ENCODE measurements at places on chromosomes 2 and 18.

DNA sequence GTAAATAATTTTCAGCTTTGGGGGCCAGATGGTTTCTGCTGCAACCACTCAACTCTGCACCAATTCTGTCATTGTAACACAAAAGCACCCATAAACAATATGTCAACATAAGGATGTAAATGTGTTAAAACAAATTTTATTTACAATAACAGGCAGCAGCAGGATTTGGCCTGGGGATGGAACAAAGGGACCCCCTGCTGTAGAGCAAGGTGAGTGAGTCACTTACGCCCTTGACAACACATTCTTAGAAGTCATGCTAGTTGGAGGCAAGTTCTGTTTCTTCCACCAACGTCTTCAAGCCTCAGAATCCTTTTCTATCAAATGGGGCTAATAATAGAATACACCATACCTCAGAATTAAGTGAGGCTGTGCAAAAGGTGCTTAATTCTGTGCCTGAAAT lies 610.2 kb upstream of the SYT4 start:
- no peak overlapping the region for H3K4me3 ChIP-seq
- no peak for DNase-seq
- H3K27ac ChIP-seq, result no peak overlapping the region
- no peaks in the 10 kb centered on the region for H3K27me3 ChIP-seq

GRCh38 chr2:171319164-171319810 lies 114.5 kb downstream of the METTL8 start:
- H3K36me3 ChIP-seq, result no peaks in the 10 kb centered on the region
- no peak overlapping the region for H3K27ac ChIP-seq

DNA sequence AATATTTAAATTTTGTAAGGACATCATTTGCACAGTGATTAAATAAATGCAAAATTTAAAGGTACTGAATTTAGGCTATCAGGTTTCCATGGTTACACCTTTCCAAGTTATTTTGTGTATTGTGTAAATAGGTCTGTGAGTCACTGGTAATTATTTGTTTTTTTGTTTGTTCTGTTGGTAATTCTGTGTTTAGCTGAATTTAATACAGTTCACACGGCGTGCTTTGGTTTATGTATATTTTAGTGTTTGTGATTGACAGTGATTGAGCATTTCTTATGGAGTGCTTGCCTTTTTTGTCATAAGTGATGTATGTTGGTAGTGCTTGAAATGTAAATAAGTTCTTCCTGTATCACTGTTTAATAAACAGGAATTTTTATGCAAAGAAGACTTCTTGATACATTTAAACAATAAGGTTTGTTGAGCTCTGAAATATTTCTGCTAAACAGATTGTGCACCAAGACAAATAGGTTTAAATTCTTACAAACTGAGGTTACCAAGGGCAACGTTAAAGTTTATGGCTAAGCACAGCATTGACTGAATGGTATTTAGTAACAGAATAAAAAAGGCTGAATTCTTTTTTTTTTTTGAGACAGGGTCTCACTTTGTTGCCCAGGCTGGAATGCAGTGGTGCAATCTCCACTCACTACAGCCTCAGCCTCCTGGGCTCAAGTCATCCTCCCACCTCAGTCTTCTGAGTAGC lies 38.3 kb upstream of the DLX1 start:
- no peak for DNase-seq
- no peaks in the 10 kb centered on the region for H3K27me3 ChIP-seq
- H3K27ac ChIP-seq, result no peak overlapping the region
- H3K4me1 ChIP-seq, result no peaks in the 10 kb centered on the region
- no peaks in the 10 kb centered on the region for H3K36me3 ChIP-seq

GRCh38 chr2:67619204-67619603 lies 222.1 kb downstream of the ETAA1 start:
- H3K27ac ChIP-seq, result no peak overlapping the region
- no peak overlapping the region for H3K4me3 ChIP-seq
- no peaks in the 10 kb centered on the region for H3K27me3 ChIP-seq
- DNase-seq, result no peak
- no peaks in the 10 kb centered on the region for H3K4me1 ChIP-seq

DNA sequence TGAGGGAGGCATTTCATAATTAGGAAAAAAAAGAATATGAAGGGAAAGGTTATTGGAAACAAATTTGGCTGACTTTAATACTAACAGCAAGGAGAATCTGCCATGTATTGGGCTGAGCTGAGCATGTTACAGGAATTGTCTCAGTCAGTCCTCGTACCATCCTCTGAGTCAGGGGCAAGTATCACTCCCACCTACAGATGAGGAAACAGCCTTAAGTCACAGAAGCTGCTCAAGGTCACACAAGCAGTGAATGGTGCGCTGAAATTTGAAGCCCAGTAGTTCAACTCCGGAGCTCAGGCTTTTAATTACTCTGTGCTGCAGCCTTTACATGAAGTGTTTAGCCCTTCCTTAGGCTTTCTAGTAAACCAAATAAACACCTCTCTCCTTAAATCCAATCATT lies 17.3 kb downstream of the PROKR1 start:
- H3K36me3 ChIP-seq, result no peaks in the 10 kb centered on the region
- no peak overlapping the region for H3K4me3 ChIP-seq
- no peaks in the 10 kb centered on the region for H3K27me3 ChIP-seq
- DNase-seq, result no peak
- no peak overlapping the region for H3K27ac ChIP-seq

DNA sequence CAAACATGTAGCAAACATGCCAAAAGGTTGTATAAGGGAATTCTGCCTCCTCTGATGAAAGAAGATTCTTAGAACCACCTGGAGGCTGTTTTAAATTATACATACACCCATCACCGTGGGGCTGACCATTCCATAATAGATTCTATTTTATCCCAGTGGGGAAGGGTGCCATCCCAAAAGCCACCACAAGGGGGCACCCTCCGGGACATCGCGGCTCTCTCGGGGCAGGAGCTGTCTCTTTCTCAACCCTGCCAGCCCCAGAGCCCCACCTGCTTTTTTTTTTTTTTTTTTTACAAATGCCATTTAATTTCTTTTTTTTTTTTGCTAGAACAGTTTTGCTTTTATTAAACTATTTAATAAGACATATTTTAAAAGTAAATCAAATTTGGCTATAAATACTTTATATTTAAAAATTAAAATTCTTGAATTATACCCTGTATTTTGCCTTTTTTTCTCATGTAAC lies 8.6 kb upstream of the MTCL1 start:
- no peaks in the 10 kb centered on the region for H3K4me1 ChIP-seq
- no peaks in the 10 kb centered on the region for H3K36me3 ChIP-seq
- H3K4me3 ChIP-seq, result no peak overlapping the region
- H3K27me3 ChIP-seq, result peaks cover 17% of the 10 kb centered on the region

DNA sequence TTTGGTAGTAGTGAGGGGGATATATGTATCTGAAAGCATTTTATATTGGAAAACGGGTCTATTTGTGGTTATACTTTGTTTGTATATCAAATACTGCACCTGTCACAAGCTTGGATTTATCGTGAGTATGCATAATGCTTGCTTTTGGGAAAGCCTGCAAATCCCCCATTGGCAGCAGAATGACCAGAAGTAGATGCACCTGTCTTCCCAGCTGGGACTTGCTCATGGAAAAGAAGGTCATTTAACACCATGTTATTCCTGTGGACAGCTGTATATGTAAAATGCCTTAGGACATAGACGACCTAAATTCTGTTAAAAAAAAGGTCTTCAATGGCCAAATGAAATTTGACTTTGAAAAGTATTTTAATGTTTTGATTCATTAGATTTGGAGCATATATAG lies 599.4 kb downstream of the XIRP2 start:
- DNase-seq, result no peak
- H3K27ac ChIP-seq, result no peak overlapping the region
- H3K27me3 ChIP-seq, result no peaks in the 10 kb centered on the region

- H3K36me3 ChIP-seq, result no peaks in the 10 kb centered on the region
- no peak overlapping the region for H3K4me3 ChIP-seq
- DNase-seq, result no peak
Measured at GRCh38 chr2:240954436-240955305, 43.7 kb upstream of the SNED1 start.

GRCh38 chr2:46925474-46926351 lies 10.1 kb upstream of the MCFD2 start:
- H3K4me3 ChIP-seq, result no peak overlapping the region
- no peak overlapping the region for H3K27ac ChIP-seq
- DNase-seq, result no peak

GRCh38 chr2:88602022-88602421 lies 25.2 kb downstream of the EIF2AK3 start:
- DNase-seq, result no peak
- no peaks in the 10 kb centered on the region for H3K27me3 ChIP-seq
- H3K4me1 ChIP-seq, result no peaks in the 10 kb centered on the region

DNA sequence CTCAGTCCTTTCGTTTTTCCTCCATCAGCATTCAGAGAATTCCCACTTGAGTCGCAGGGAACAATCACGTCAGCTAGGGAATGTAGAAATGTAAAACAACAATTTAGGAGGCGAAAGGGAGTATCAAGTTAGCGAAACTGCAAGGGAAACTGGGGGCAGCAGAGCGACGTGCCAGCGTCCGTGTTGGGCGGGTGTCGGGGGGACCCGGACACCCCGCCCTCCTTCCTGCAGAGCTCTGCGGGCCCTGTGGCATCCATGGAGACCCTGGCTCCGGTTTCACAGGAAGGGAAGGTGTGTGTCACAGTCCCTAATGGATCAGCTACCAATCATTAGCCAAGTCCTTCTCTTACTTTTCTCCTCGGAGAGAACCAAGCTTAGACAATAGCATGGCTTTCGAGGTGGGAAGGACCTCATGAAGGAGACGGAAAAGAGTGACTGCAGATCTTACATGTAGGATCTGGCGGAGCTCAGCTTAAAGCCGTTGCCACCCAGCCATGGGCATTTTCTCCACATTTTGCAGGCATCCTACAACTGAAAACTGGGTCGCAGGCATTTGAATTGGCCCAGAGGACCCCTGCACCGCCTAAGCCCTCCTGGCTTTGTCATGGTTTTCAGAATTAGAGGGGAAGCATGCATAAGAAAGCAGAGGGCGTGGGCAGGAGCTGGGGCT lies 33.7 kb downstream of the SOX11 start:
- no peaks in the 10 kb centered on the region for H3K36me3 ChIP-seq
- H3K27me3 ChIP-seq, result peaks cover 11% of the 10 kb centered on the region

DNA sequence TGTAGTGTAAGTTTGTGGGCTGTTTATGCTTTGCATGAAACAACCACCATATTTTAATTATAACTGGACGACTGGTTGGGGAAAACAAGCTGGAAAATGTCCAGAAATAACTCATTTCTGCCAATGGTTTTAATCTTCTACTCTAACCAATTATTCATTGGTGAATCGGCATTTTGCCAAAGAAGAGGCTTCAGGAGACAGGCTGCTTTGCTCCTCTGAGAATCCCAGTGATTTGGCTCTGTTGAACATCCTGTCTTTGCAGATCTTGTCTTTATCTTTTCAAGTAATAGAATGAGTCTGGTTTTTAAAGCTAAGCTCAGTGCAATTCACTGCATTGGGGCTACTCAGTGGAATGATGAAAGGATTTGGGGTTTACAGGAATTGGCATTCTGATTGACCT lies 109.6 kb downstream of the APOB start:
- no peak for DNase-seq
- no peaks in the 10 kb centered on the region for H3K4me1 ChIP-seq
- H3K27me3 ChIP-seq, result no peaks in the 10 kb centered on the region
- no peak overlapping the region for H3K27ac ChIP-seq
- no peaks in the 10 kb centered on the region for H3K36me3 ChIP-seq
- no peak overlapping the region for H3K4me3 ChIP-seq

- no peak overlapping the region for H3K27ac ChIP-seq
- H3K27me3 ChIP-seq, result no peaks in the 10 kb centered on the region
- no peaks in the 10 kb centered on the region for H3K36me3 ChIP-seq
- H3K4me1 ChIP-seq, result no peaks in the 10 kb centered on the region
- no peak overlapping the region for H3K4me3 ChIP-seq
Measured at GRCh38 chr2:17363846-17364245, 154.4 kb downstream of the RAD51AP2 start.

DNA sequence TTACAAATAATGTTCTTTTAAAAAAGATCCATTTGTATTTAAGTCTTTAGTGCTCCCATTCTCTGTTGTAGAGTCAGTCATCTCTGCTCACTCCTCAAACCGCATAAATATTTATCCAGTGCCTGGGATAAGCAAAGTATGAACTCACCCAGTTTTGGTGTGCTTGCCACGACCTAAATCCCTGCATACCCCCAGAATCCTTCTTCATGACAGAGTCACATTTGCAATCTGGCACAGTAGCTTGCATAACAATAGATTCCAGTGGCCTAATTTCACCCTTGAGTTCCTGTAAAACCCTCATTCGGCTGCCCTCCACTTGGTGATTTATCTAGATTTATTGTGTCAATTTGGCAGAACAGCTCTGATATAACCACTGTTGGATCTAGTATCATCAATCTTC lies 92.9 kb downstream of the DTNA start:
- H3K4me1 ChIP-seq, result no peaks in the 10 kb centered on the region
- no peak for DNase-seq

DNA sequence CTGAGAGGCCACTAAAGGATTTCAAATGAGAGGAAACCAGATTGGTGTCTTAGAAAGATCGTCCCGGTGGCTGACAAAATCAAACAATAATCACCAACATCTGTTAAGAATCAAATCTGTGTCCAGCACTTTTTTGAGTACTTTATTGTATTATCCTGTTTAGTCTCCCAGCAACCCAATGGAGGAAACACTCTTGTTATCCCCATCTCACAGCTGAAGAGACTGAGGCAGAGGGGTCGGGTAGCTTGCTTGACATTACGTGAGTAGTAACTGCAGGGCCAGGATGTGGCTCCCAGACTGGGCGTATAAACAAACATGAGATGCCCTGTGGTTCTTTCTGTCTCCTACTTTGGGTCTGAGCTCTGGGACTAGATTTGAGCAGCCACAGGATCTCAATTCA lies 76.0 kb downstream of the KLHL29 start:
- H3K4me3 ChIP-seq, result no peak overlapping the region
- no peak overlapping the region for H3K27ac ChIP-seq
- H3K36me3 ChIP-seq, result no peaks in the 10 kb centered on the region
- peaks cover 2% of the 10 kb centered on the region for H3K27me3 ChIP-seq
- H3K4me1 ChIP-seq, result no peaks in the 10 kb centered on the region
- DNase-seq, result no peak

DNA sequence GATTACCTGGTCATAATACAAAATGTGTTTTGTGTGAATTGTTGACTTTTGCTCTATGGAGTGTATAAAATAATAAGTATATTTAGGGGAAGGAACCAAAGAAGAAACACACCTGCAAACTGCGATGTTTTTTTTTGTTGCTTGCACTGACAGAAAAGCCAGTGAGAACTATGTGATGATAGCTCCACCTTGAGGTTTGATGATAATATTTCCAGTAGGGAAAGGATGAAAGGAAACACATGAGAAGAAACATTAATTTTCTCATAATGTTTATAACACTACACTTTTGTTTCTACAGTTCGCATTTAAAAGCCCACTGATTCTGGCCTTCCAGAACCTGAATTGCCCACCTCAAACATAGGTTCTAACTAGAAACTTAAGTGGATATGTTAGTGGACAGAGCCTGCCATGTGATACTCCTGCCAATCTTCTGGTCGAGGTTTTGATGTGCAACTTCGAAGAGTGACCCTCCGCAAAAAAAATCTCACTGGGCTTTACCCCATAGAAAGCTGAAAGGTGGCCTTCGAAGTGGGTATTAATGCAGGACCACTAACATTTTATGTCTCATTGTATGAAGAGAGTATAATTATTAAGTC lies 476.4 kb upstream of the SPHKAP start:
- H3K36me3 ChIP-seq, result no peaks in the 10 kb centered on the region
- H3K27ac ChIP-seq, result no peak overlapping the region
- no peak overlapping the region for H3K4me3 ChIP-seq

- H3K4me3 ChIP-seq, result no peak overlapping the region
- H3K27ac ChIP-seq, result no peak overlapping the region
- DNase-seq, result no peak
- peaks cover 4% of the 10 kb centered on the region for H3K27me3 ChIP-seq
Measured at GRCh38 chr18:47206945-47207637, 30.9 kb upstream of the IER3IP1 start.

- no peak overlapping the region for H3K4me3 ChIP-seq
- H3K27ac ChIP-seq, result no peak overlapping the region
- H3K27me3 ChIP-seq, result no peaks in the 10 kb centered on the region
- H3K4me1 ChIP-seq, result peaks cover 41% of the 10 kb centered on the region
Measured at GRCh38 chr2:134155134-134155533, 98.7 kb upstream of the MGAT5 start.

Data from CD14-positive monocyte (primary cell).